ENCODE measurements at places on chromosomes 7 and 10.

- no peak for DNase-seq
Observed at GRCh38 chr7:41763626-41764025, 60.7 kb upstream of the INHBA start.

- DNase-seq = no peak
Observed at GRCh38 chr10:92181575-92181974, 109.3 kb downstream of the CPEB3 start.

GRCh38 chr10:130580975-130581374 is 444.8 kb downstream of the GLRX3 start:
- DNase-seq = no peak

- no peak for DNase-seq
Observed at GRCh38 chr10:31515819-31516402, 196.9 kb downstream of the ZEB1 start.

GRCh38 chr7:90715067-90715466 is 118.9 kb downstream of the CDK14 start:
- DNase-seq = no peak

DNA sequence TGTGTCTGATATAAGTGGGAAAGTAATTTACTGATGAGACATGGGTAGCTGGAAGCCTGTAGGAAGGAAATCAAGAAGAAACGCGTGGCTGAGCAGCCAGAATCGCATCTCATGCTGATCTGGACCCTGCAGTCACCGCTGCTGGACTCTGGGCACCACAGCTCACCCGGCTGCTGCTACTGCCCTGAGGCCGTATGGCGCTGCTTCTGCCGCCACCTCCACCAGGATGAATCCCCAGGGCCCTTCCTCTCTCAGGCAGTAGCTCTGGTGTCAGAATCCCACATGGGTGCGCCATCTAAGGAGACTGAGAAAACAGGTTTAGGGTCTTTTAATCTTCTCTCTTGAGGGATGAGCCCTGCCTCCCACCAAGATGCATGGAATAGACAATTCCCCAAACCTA is 70.3 kb upstream of the AGK start:
- no peak for DNase-seq

GRCh38 chr7:114852293-114852692 is 69.6 kb upstream of the MDFIC start:
- no peak for DNase-seq

DNA sequence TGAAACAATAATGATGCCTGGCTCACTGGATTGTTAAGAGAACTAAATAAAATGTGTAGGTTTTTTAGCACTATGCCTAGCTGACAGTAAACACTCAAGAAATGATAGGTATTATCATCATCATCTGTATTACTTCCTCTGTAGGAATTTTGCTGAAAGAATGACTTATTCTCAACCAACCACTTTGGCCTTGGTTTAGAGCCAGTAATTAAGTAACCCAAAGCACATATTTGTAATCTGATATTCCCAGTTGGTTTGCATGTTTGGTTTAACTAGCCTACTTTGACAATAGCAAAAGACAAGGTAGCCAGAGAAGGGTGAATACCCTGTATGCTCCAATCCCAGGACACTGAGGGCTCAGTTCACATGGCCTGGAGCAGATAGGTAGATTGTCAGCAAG is 34.4 kb downstream of the BCAP29 start:
- no peak for DNase-seq

DNA sequence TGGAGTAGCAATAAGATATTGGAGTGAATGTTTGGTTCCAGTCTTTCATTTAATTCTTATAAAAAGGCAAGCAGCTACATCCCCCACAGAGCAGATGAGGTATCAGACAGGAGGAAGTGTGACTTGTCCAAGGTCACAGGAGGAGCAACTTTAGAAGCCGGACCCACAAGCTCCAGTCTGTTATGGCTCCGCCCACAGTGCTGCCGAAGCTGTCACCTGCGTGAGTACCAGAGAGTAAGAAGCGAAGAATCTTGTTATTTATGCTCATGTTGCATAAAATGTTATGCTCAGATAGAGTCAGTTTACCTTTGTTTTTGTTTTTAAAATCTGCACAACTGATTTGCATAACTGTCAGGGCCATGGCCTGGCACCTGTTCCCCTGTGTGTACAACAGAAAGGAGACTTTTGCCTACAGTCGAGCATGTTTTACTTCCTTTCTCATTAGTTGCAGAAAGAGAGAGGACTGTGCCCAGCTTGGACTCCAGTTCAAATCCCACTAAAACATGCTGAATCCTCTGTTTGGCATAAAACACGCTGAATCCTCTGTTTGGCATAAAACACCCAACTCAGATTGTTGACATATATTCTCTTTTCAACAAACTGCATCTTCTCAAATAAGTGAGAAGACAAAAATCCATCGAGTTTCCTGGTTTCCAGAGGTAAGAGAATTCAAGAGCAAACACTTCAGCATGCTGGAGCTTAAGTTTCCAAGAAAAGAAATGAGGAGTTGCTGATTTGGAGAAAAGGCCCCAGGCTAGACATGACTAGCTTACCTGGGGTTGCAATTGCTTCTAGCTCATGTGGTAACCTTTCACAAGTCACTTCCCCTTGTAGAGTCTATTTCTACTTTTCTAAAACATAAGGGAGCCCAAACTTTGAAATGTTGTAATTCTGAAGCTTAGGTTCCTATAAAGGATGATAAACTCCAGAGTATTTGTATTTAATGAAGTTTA is 409.8 kb upstream of the ZMIZ1 start:
- DNase-seq = no peak

GRCh38 chr7:1059200-1060091 is 15.1 kb downstream of the GPR146 start:
- no peak for DNase-seq

DNA sequence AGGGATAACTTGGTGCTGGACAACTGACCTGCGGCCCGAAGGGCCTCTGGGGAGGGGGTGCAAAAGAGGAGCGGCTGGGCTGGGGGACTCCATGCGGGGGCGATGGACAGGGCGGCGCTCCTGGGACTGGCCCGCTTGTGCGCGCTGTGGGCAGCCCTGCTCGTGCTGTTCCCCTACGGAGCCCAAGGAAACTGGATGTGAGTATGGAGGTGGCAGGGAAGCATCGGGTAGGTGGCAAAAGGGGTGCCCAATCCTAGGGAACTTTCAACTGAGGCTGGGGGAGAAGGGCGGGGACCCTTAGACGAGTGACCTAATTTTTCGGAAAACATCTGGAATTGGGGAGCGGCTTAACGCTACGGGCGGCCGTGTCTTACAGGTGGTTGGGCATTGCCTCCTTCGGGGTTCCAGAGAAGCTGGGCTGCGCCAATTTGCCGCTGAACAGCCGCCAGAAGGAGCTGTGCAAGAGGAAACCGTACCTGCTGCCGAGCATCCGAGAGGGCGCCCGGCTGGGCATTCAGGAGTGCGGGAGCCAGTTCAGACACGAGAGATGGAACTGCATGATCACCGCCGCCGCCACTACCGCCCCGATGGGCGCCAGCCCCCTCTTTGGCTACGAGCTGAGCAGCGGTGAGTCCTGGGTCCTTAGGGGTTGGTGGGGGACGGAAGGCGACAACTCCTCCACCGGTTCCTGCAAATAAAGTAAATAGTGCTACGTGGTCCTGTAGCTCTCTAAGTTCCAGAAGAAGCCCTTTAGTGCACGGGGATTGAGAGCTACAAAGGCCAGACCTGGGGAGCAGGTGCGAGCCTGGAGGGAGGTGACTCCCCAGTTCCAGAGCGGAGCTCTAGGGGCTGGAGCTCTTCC is 622 bp downstream of the WNT16 start:
- DNase-seq = no peak

GRCh38 chr10:7445474-7446185 is 34.8 kb upstream of the SFMBT2 start:
- DNase-seq = no peak

GRCh38 chr7:81503336-81503735 is 266.5 kb downstream of the HGF start:
- DNase-seq = no peak

DNA sequence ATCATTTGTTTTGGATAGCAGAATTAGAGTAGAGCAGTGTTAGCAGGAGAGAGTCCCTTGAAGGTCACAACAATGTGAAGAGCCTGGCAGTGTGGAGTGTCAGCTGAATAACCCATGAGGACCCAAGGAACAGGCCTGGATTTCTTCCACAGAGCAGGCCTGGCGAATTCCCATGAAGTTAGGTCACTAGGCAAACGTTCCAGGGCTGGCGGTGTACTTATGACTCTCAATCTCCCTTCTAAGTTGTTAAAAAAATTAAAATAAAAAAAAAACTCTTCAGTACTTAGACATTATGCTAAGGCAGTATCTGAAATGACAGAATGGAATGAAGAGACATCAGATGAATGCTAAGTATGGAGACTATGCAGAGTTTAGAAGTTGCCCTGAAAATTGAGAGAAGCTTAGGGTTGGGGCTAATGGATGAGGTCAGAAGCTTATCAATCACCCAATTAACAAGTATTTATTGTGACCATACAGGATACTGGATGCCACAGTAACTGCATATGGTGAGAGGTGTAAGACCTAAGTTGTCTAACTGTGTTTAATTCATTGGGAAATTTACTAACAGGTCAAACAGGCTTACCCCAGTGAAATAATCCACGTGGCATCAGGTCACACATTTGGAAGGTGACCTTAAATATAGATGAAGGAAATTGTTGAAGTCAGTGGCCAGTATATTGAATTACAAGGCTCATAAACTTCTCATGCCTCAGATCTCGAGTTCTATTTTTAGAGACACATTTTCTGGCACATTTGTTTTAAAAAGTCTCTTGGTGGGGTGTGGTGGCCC is 126.2 kb upstream of the NRP1 start:
- DNase-seq = no peak

DNA sequence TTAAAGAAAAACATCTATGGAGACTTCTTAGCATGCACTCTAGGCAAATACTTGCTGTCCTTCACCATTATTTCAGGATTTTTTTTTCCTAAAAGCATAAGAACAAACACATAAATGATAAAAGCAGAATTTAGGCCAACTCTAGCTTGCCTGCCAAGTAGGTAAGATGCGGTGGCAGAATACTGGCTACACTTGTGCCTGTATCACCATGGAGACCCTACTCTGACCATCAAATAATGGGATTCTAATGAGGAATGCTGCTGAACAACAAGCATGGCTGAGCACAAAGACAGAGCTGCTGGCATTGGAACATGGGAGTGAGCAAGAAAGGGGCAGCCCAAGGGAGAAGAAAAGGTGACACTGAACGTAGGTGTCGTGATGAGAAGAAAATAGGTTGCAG is 18.5 kb upstream of the TAS2R40 start:
- no peak for DNase-seq

- DNase-seq = no peak
Observed at GRCh38 chr10:81903472-81903871, 28.5 kb downstream of the NRG3 start.

- no peak for DNase-seq
Observed at GRCh38 chr7:137003566-137003965, 135.1 kb downstream of the CHRM2 start.

- DNase-seq = no peak
Observed at GRCh38 chr7:55642266-55642665, 70.0 kb upstream of the VOPP1 start.

- DNase-seq = no peak
Observed at GRCh38 chr10:12984165-12984747, 17.3 kb downstream of the CCDC3 start.

DNA sequence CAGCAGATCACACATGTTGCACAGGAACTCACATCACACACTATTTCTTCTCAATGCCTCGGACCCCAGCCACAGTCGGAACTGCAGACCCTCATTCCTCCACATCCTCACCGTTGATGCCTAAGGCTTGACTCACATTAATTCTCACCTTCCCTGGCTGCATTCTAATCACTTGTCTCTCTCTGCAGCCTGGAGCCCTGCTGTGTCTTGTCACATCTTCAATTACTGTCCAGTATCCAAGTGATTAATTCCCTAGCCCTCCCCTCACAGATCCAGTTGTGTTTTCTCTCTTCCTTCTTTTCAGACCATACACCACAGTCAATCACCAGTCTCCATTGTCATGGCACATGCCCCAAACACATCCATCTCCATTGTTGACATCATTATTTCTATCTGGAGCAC is 592.4 kb upstream of the IGFBP3 start:
- DNase-seq = no peak

GRCh38 chr7:137110091-137110509 is 233.4 kb downstream of the PTN start:
- DNase-seq = no peak

- no peak for DNase-seq
Observed at GRCh38 chr7:67760971-67761370, 764.3 kb downstream of the TYW1 start.

DNA sequence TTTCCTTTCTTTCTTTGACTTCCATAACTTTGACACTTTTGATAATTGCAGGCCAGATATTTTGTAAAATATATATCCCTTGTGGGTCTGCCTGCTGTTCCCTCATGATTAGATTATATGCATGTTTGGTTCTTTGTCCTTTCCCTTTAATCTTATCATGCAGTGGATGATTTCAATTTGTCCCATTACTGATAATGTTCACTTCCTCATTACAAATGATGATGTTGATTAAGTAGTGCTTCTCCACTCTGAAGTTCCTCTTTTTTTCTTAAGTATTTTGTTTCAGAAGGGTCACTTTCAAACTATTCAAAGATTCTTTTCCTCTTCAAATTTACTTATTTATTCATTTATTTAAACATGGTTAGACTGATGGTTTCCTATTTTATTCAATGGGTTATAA is 898.1 kb downstream of the XPNPEP1 start:
- DNase-seq = no peak

DNA sequence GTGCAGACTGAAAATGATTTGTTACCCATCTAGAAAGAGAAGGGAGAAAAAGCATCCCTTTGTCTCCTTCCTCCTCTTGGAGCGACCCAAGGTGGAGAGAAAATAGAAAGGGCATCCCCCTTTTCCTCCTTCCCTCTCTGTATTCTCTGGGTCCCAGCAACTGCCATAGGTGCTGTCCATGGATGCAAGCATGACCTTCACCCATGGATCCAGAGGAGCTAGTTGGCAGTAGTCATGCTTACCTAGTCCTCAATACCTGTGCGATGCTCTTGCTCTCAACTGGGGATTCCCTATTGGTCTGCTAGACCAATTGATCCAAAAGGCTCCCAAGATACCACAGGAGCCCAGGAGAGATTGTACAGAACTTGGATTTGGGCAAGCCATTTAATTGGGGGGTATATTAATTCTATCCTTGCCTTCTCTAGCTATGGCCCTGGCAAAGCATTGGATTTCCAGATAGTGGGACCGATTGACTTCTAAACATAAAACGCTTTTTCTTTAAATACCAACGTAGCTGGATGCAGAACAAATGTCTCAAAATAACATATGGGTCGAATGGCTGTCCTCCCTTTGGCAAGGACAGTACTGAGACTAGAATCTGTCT is 547.8 kb upstream of the IGFBP3 start:
- no peak for DNase-seq

DNA sequence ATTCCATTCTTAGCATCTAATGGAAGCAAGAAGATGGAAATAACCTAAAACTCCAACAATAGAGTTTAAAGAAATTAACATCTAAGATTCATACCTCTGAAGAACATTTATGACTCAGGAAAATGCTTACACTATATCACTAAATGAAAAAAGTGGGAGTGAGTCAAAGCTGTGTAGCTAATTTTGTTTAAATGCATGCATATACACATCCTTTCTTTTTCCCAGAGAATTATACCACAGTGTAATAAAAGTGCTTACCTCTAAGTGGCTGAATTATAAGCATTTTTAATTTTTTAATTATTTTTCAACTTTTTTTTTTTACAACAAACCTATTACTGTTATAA is 44.3 kb downstream of the CCDC71L start:
- DNase-seq = no peak
